ENCODE measurements at places on chromosomes 5 and 9. TPM values are rescaled to one million over a fixed set of nuclear protein-coding genes. Genes with fewer than 3 reads are reported as not detected.

The NPDC1 gene
- polyA plus RNA-seq: 32.2 TPM

The CDH18 gene
- polyA plus RNA-seq: not detected

- DNase-seq: no peak
- H3K4me3 ChIP-seq: no peak overlapping the region
- no peaks in the 10 kb centered on the region for H3K36me3 ChIP-seq
- H3K27me3 ChIP-seq: no peaks in the 10 kb centered on the region
- no peaks in the 10 kb centered on the region for H3K4me1 ChIP-seq
These were observed 262.9 kb downstream of the SPOCK1 start for GRCh38 chr5:137236252-137236651.

- H3K4me1 ChIP-seq: peaks cover 12% of the 10 kb centered on the region
- H3K36me3 ChIP-seq: no peaks in the 10 kb centered on the region
- no peak overlapping the region for H3K27ac ChIP-seq
- DNase-seq: peak; percentile 15
- no peaks in the 10 kb centered on the region for H3K27me3 ChIP-seq
These were observed 332.4 kb upstream of the EFNA5 start for GRCh38 chr5:108003178-108003577.

DNA sequence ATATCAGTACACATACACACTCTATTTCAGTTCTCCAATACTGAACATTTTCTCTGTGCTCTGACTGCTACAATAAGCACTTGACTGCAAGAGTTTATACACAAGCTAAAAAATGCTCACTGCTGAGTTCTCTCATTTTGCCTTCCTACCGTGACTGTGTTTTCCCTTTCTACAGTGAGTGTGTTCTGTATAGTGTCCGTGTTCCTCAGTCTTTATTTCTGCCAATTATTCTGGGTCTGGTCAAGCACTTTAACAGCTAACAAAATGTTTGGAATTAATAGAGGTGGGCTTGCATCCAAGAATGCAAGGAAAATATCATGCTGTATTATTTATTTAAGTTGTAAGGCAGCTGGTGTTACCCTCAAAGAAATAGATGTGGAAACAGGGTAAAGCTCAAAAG is 217.0 kb upstream of the NREP start:
- no peaks in the 10 kb centered on the region for H3K36me3 ChIP-seq
- H3K4me1 ChIP-seq: no peaks in the 10 kb centered on the region
- H3K27ac ChIP-seq: no peak overlapping the region

- H3K27me3 ChIP-seq: no peaks in the 10 kb centered on the region
- no peaks in the 10 kb centered on the region for H3K36me3 ChIP-seq
- no peak overlapping the region for H3K4me3 ChIP-seq
- no peak overlapping the region for H3K27ac ChIP-seq
- no peaks in the 10 kb centered on the region for H3K4me1 ChIP-seq
These were observed 7.1 kb upstream of the ENTREP1 start for GRCh38 chr9:69317894-69318293.
